Neural progenitor cell (in vitro differentiated cells): ENCODE measurements at places on chromosomes 1 and 21.

DNA sequence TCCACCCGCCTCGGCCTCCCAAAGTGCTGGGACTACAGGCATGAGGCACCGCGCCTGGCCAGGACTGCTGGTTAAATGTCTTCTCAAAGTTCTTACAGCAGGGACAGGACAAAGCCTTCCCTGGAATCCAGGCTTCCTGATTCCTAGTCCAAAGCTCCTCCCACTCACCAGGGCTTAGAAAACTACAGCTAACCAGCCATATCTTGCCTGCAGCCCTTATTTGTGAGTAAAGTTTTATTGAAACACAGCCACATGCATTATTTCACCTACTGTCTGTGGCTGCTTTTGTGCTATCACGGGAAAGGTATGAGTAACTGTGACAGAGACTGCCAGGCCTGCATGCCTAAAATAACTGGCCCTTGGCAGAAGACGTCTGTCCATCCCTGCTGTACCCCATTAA, 24.4 kb downstream of the TMCO4 start:
- no peaks in the 10 kb centered on the region for H3K36me3 ChIP-seq
- H3K4me3 ChIP-seq = no peak overlapping the region
- H3K27ac ChIP-seq = no peak overlapping the region
- no peak for DNase-seq
- H3K4me1 ChIP-seq = peaks cover under 1% of the 10 kb centered on the region
- peaks cover 23% of the 10 kb centered on the region for H3K27me3 ChIP-seq

- no peaks in the 10 kb centered on the region for H3K4me1 ChIP-seq
- no peak overlapping the region for H3K4me3 ChIP-seq
- no peak overlapping the region for H3K27ac ChIP-seq
- H3K27me3 ChIP-seq = no peaks in the 10 kb centered on the region
These were observed 395.4 kb upstream of the ADAMTS5 start for GRCh38 chr21:27362249-27362648.

- no peak overlapping the region for H3K27ac ChIP-seq
- H3K36me3 ChIP-seq = no peaks in the 10 kb centered on the region
- H3K4me1 ChIP-seq = peaks cover 31% of the 10 kb centered on the region
- H3K4me3 ChIP-seq = no peak overlapping the region
- no peak for DNase-seq
These were observed 4.5 kb downstream of the PRELP start for GRCh38 chr1:203480084-203480483.

- DNase-seq = no peak
- H3K36me3 ChIP-seq = no peaks in the 10 kb centered on the region
- H3K27ac ChIP-seq = no peak overlapping the region
- H3K4me1 ChIP-seq = no peaks in the 10 kb centered on the region
- H3K27me3 ChIP-seq = no peaks in the 10 kb centered on the region
- no peak overlapping the region for H3K4me3 ChIP-seq
These were observed 6.3 kb upstream of the ZNF683 start for GRCh38 chr1:26378879-26379251.

DNA sequence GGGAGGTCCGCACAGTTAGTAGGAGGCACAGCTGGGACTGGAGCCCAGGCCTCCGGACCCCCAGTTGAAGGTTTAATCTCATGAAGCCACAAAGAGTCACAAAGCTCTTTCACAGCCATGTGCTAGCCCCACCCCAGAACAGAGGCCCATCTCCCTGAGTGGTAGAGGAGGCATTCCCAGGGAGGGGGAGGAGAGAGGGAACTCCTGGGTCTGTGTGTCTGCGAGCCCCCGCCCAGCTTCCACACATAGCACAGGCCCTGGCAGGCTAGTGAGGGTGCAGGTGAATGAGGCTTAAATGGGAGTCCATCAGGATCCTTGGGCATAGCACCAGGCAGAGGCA, 197.8 kb downstream of the MATN1 start:
- H3K36me3 ChIP-seq = no peaks in the 10 kb centered on the region
- no peak overlapping the region for H3K27ac ChIP-seq
- DNase-seq = no peak
- H3K27me3 ChIP-seq = no peaks in the 10 kb centered on the region

- H3K4me3 ChIP-seq = no peak overlapping the region
- H3K4me1 ChIP-seq = peaks cover 40% of the 10 kb centered on the region
- DNase-seq = no peak
- H3K27ac ChIP-seq = no peak overlapping the region
These were observed 20.5 kb downstream of the RNF220 start for GRCh38 chr1:44425341-44426082.

DNA sequence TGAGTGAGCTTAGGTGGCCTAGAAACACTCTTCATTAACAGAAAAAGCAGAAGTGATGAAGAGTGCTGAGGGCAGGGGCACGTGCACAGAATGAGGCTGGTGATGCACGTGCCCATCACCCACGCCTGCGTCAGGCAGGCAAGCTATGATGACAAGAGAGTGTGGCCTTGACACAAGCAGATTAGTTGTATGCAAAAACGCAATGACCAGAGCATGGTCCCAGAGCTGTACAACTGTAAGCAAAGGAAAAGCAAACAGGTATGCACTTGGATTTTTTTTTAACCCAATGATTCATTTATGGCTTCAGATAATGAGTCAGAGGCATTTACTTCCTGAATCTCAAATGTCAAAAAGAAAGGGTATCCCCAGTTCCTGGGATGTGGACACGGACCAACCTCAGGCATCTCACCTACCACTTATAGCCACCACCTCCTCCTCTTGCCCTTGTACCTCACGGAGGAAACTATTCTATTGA, 9.1 kb upstream of the TMEM61 start:
- H3K27ac ChIP-seq = no peak overlapping the region
- DNase-seq = no peak
- H3K4me3 ChIP-seq = no peak overlapping the region
- H3K4me1 ChIP-seq = no peaks in the 10 kb centered on the region
- no peaks in the 10 kb centered on the region for H3K36me3 ChIP-seq

GRCh38 chr1:53521924-53522552, 62.8 kb downstream of the DMRTB1 start:
- H3K4me1 ChIP-seq = peaks cover 15% of the 10 kb centered on the region
- no peak overlapping the region for H3K27ac ChIP-seq
- no peak overlapping the region for H3K4me3 ChIP-seq
- no peaks in the 10 kb centered on the region for H3K27me3 ChIP-seq
